CD4-positive, alpha-beta T cell treated with Interleukin-6 for 4 hours (primary cell): ENCODE measurements at places on chromosomes 12 and 14.

DNA sequence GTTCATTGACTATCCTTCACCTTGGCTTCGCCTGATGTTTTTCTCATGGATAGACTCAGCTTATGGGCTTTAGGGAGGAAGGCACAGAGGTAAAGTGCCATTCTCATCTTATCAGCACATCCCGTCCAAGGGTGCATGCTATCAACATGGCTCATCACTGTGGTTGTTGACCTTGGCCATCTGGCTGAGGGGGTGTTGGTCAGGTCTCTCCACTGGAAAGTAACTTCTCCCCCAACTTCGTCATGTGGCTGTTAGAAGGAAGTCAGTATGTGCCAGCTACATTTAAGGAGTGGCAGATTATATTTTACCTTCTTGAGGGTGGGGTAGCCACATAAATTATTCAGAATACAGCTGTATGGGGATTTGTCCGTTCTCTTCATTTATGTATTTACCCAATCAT, 68.9 kb downstream of the EML1 start:
- DNase-seq: no peak

GRCh38 chr12:131971226-131971625, 21.5 kb downstream of the EP400 start:
- DNase-seq: no peak

- DNase-seq: no peak
These were observed 69.3 kb downstream of the ETV6 start for GRCh38 chr12:11718768-11719253.

DNA sequence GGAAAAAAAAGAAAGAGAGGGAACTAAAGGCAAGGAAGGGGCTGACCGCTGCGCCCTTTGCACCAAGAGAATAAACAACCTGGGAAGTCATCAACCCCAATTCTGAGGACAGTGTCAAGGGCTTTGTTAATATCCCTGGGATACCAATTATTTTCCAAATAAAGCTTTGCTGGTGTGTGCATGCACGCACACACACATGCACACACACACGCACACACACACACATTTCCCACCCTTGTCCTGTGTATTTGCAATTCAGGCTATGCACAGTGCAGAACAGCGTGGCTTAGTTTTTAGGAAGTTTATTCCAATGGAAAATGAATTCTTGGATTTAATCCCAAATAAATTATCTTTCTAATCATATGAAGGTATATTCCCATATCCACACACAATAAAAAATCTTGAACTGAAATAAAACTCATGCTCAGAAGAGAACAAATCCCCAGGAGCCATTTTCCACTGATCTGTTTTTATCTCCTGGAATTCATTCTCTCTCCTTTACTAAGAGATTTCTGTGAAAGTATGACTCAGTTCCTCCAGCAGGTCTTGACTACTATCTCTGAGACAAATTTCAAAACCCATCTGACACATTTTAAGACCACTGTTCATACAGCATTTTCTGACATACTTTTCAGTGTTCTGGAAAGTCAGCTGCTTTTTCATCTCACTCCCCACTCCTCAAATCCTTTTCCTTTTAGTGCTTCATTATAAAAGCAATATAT, 334.4 kb upstream of the ATP2B1 start:
- no peak for DNase-seq

- no peak for DNase-seq
These were observed 476.9 kb upstream of the PRICKLE1 start for GRCh38 chr12:43066471-43066870.
